ENCODE measurements at places on chromosomes 13 and 19.

GRCh38 chr13:101149735-101150384 lies 266.4 kb downstream of the NALCN start:
- DNase-seq: peak; percentile 37

DNA sequence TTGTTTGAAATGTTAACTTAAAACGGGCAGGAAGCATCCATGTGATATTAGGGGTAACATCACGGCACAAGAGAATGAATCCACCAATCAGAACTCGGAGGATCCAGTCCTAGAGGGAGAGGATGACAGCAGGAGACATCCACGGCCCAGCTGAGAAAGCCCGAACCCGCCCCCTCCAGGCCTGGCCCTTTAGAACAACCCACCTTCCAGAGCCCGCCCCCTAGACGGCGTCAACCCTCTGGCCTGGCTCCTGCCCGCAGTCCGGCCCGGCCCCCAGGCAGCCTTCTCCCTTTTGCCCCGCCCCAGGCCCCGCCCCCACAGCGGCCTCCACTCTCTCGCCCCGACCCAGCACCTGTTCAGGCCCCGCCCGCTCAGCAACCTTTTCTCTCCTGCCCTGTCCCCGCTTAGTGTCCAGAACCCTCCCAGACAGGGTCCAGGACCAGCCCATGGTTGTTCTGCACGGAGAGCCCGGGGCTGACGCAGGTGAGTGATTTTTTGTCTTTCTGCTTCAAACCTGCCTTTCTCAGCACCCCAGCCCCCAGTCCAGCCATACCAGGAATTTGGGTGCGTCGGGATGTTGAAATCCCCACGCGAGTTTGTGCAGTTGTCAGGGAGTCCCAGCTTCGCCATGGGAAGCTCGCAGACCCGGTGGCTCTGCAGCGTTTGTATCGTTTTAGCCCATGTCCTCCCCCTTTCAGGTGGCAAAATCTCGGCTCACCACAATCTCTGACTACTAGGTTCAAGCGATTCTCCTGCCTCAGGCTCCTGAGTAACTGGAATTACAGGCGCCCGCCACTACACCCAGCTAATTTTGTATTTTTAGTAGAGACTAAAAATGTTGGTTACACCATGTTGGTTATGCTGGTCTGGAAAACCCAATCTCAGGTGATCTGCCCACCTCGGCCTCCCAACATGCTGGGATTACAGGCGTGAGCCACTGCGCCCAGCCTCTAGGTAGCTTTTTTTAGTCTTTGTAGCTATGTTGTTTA lies 16.1 kb downstream of the ZNF816 start:
- no peak for DNase-seq

- no peak for DNase-seq
Observed at GRCh38 chr13:63381078-63381859, 1965.6 kb upstream of the PCDH20 start.

GRCh38 chr13:30165071-30165470 lies 142.3 kb downstream of the KATNAL1 start:
- no peak for DNase-seq

- DNase-seq: no peak
Observed at GRCh38 chr19:13214036-13214730, 64.0 kb downstream of the IER2 start.

GRCh38 chr13:94139393-94139995 lies 340.0 kb downstream of the DCT start:
- DNase-seq: no peak

DNA sequence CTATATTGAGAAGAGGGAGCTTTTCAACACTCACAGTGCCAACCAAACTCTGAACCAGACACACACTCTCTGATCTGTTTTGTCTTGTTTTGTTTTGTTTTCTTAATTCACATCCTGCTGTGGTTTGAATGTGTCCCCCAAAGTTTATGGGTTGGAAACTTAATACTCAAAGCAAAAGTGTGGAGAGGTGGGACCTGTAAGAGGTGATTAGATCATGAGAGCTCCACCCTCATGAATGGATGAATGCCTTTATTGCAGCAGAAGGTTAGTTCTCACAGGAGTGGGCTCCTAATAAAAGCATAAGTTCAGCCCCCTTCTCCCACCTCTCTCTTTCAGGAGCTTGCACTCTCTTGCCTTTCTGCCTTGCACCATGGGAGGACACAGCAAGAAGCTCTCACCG lies 957.1 kb downstream of the PCDH9 start:
- no peak for DNase-seq

- no peak for DNase-seq
Observed at GRCh38 chr13:98549728-98550317, 27.1 kb downstream of the STK24 start.

GRCh38 chr13:75705395-75705794 lies 69.3 kb downstream of the LMO7 start:
- no peak for DNase-seq

- DNase-seq: peak; percentile 6
Observed at GRCh38 chr13:30113983-30114570, 193.3 kb downstream of the KATNAL1 start.

DNA sequence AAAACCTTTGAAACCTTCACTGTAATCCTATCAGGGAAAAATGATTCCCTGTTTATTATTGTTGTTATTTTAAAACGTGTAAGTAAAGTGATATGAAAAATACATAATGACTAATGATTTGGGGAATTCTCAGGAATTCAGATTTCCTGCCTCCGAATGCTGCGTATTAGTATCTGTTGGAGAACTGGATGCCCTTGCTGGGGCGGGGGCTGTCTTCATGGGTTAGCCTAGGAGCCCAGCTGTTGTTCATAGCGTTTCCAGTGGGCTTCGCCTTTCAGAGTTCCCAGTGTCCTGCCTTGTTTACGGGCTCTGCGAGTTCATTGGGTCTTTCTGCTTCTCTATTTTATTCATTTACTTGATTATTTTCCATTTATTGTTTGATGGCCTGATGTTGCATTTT lies 18.4 kb downstream of the NAXD start:
- no peak for DNase-seq

DNA sequence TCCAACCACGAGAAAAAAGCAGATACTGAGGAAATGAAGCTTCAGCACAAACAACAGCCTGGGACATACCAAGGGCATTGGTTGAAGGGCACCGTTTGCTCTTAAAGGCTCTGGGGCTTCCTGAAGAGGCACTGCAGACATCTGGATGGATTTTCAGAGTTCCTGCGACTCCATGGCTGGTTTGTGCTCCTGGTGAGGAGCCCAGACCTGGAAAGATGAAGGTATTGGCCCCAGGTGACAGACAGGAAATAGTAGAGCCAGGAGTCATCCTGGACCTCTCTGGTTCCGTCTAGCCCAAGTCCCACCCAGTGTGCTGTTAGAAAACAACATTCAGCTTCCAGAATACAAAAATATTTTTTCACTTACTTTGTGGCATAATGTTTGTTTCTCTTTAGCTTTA lies 6.3 kb downstream of the IL17D start:
- DNase-seq: no peak

GRCh38 chr19:14954071-14954655 lies 12.9 kb downstream of the OR7C2 start:
- DNase-seq: peak; percentile 38

DNA sequence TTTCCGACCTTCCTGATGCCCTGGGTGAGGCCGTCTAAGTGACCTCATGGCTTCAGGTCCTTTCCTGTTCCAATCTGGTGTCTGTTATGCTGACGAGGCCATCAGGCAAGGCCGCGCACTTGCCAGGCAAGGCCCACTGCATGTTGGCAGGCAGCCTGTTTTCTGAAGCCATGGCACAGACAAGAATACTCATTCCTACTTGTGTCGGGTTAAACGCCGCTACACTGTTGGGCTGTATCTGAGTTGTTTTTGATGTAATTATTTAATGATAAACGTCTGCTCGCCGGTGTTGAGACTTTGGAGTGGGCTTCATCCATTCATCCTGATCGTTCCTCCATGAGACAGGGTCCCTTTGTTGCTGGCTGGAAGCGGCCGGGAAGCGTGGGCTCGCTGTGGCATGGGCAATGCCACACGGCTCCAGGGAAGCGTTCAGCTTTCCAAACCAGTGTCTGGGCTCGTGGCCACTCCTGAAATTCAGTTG lies 92.1 kb downstream of the ATP11A start:
- DNase-seq: no peak

GRCh38 chr19:2546128-2547032 lies 70.5 kb downstream of the GADD45B start:
- no peak for DNase-seq

- DNase-seq: no peak
Observed at GRCh38 chr19:58279925-58280316, 1.2 kb downstream of the ZNF8 start.

GRCh38 chr19:51070334-51071094 lies 5.6 kb upstream of the KLK13 start:
- DNase-seq: no peak

GRCh38 chr19:35383536-35383935 lies 12.7 kb downstream of the GPR42 start:
- no peak for DNase-seq
